Breast epithelium (tissue), 4 donors: ENCODE measurements at places on chromosomes 13 and 19.

DNA sequence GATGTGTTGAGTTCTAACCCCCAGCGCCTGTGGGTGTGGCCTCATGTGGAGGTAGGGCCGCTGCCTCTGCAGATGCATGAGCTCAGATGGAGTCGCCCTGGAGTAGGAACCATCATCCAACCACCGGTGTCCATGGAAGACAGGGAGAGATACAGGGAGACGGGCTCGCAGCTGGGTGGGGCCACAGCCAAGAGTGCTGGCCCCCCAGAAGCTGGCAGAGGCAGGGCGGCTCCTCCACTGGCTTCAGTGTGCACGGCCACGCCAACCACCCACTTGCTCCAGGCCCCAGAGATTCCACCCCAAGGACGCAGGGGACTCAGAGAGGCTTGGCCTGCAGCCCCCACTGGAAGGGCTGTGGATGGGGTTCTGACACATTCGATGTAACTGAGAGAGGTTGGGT, 5.4 kb upstream of the MCF2L start:
- H3K36me3 ChIP-seq: no peaks in the 10 kb centered on the region
- no peak overlapping the region for H3K27ac ChIP-seq
- H3K27me3 ChIP-seq: no peaks in the 10 kb centered on the region
- H3K4me1 ChIP-seq: no peaks in the 10 kb centered on the region
- H3K4me3 ChIP-seq: no peak overlapping the region

DNA sequence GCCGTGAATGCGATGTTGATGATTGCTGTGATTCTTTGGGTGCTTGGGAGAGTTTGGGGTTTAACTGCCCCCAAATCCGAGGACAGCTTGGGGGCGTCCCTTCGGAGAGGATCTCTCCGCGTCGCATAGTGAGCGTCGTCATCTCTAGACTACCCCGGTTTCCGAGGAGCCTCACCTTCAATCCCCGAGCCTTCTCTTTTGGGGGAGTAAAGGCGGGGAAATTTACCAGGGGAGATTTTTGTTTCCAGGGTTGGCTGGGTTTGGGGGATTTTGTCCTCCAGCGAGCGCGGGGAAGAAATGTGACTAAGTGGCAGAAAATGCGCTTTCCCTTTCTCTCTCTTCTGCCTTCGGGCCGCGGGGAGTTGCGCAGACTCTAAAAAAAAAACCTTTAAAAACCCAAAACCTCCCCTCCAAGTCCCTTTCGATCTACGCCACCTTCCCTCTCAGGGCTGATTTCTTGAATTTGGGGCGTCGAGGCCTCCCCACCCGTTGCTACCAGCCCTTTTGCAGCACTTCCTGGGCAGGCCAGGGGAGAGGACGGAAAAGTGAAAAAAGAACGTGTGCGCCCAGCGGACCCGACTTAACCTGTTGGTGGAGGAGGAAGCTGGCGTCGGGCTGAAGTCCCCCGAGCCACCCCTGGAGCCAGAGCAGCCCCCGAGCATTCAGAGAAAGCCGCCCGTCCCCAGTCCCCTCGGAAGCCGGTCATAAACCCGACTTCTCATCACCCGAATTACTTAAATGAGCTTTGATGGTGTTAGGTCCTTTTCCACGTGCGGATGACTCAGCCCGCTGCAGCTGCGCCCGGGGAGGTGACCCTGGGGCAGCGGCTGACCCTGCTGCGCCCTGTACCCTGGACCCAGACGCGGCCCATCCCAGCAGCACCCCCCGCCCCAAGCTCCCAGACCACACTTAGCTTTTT, 17.7 kb downstream of the NFIX start:
- peak overlapping the region; percentile 44 for H3K4me3 ChIP-seq
- H3K4me1 ChIP-seq: peaks cover 25% of the 10 kb centered on the region
- no peak for DNase-seq
- peak overlapping the region; percentile 94 for H3K27ac ChIP-seq
- H3K36me3 ChIP-seq: no peaks in the 10 kb centered on the region

- DNase-seq: no peak
- H3K36me3 ChIP-seq: no peaks in the 10 kb centered on the region
- no peak overlapping the region for H3K4me3 ChIP-seq
- H3K27me3 ChIP-seq: no peaks in the 10 kb centered on the region
- no peak overlapping the region for H3K27ac ChIP-seq
Measured at GRCh38 chr13:24505756-24506155, 6.8 kb downstream of the PARP4 start.

DNA sequence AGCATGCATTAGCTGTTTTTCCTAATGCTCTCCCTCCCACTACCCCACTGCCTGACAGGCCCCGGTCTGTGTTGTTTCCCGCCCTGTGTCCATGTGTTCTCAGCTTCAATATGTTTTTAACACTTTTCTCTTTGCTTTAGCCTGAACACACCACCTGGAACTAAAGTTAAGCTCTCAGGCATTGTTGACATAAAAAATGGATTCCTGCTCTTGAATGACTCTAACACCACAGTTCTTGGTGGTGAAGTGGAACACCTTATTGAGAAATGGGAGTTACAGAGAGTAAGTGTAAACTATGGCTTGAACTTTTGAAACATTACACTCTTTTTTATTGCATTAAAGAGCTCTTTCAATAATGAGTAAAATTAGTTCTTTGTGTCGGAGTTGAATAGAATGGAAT, 70.1 kb downstream of the TDRD3 start:
- H3K4me3 ChIP-seq: no peak overlapping the region
- DNase-seq: no peak
- H3K4me1 ChIP-seq: no peaks in the 10 kb centered on the region
- no peaks in the 10 kb centered on the region for H3K36me3 ChIP-seq
- H3K27ac ChIP-seq: no peak overlapping the region

DNA sequence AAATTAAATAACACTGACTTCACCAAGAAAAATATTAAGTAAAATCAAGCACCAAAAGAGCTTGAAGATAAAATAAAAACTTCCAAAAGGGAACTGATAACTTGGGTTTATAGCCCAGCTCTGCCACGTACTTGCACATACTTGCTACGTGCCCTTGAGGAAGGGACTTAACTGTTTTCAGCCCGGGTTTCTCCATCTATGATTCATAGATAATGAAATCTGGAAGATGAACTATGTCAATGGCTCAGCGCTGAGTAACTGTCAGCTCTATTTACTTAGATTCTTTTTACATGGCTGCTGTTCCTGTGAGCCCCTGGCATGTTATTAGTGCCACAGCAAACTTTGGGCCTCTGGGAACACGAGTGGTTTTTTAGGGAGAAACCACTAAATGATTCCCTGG, 9.6 kb upstream of the ZC3H13 start:
- no peaks in the 10 kb centered on the region for H3K4me1 ChIP-seq
- no peaks in the 10 kb centered on the region for H3K27me3 ChIP-seq
- no peaks in the 10 kb centered on the region for H3K36me3 ChIP-seq
- H3K4me3 ChIP-seq: no peak overlapping the region

DNA sequence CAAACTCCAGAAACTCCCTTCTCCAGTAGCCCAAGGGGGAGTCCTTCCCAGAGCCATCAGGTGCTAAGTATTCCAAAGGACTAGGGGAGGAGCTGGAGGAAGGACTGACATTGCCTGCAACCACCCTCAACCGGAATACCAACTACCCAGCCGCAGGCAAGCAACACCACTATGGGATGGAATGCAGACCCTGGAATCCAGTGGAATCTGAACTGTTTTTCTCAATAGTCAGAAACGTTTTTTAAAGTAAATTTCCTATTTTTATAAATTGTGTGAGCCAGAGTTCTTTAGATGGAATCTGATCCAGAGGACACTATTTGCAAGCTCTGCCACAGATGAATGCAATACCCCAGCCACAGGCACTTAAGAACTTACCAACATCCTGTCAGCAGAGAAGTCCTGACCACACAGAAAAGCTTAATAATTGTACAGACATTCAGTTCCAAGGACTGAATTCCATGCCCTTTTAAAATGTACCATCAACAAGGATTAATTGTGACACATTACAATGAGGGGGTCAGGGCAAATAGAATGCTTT, 92.1 kb downstream of the USP12 start:
- DNase-seq: no peak
- H3K36me3 ChIP-seq: no peaks in the 10 kb centered on the region
- H3K27me3 ChIP-seq: no peaks in the 10 kb centered on the region
- no peak overlapping the region for H3K4me3 ChIP-seq

GRCh38 chr13:37914781-37915391, 45.3 kb upstream of the TRPC4 start:
- H3K27ac ChIP-seq: no peak overlapping the region
- no peaks in the 10 kb centered on the region for H3K36me3 ChIP-seq
- no peak for DNase-seq
